ENCODE measurements at places on chromosomes 16 and 17. TPM values are rescaled to one million over a fixed set of nuclear protein-coding genes. Genes with fewer than 3 reads are reported as not detected.

Gene KIF2B
- total RNA-seq, result not detected

Gene ST6GALNAC1
- not detected for total RNA-seq

Gene ICAM2
- 0.14 TPM for total RNA-seq

Gene SLC6A2
- not detected for total RNA-seq

Gene ZG16
- not detected for total RNA-seq

Gene WSB1
- 47.7 TPM for total RNA-seq

Gene IL17C
- total RNA-seq, result not detected

Gene KRT23
- total RNA-seq, result not detected

Gene CAVIN1
- 69.6 TPM for total RNA-seq

Gene NAGS
- total RNA-seq, result 1.0 TPM

Gene SOCS1
- total RNA-seq, result 1.3 TPM

Gene TBC1D3C
- total RNA-seq, result not detected

Gene TCAP
- not detected for total RNA-seq

Gene KRTAP3-2
- total RNA-seq, result not detected

Gene CIBAR2
- not detected for total RNA-seq

Gene MYH2
- not detected for total RNA-seq

Gene ZNF624
- total RNA-seq, result 1.4 TPM

Gene OR1F1
- not detected for total RNA-seq

Gene CHST5
- total RNA-seq, result not detected

Gene CTRB1
- total RNA-seq, result not detected

Gene TMEM114
- total RNA-seq, result not detected

Gene GNPTG
- 27.9 TPM for total RNA-seq

Gene LPO
- not detected for total RNA-seq

Gene KRTAP9-8
- total RNA-seq, result not detected

Gene TBX21
- 0.10 TPM for total RNA-seq

Gene EVPLL
- 0.35 TPM for total RNA-seq

Gene YPEL2
- total RNA-seq, result 0.86 TPM

Gene PRRT2
- 1.0 TPM for total RNA-seq
